CD4-positive, alpha-beta memory T cell (primary cell): ENCODE measurements at places on chromosomes 3 and 15.

DNA sequence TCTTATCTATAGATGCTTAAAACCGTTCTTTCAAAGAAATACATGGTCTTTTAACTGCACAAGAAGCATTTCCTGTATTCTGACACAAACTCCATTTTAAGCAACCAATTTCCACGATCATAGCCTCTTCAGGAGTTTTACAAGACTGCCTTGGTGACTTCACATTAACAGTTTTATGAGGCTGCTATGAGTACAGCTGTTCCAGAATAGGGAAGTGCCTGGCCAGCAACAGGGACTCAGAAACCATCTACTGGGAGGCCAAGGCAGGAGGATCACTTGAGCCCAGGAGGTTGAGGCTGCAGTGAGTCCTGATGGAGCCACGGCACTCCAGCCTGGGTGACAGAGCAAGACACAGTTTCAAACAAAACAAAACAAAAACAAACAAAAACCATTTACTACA lies 78.4 kb downstream of the B3GNT5 start:
- DNase-seq, result no peak

- no peak for DNase-seq
These were observed 79.2 kb downstream of the SRGAP3 start for GRCh38 chr3:9169956-9170850.

DNA sequence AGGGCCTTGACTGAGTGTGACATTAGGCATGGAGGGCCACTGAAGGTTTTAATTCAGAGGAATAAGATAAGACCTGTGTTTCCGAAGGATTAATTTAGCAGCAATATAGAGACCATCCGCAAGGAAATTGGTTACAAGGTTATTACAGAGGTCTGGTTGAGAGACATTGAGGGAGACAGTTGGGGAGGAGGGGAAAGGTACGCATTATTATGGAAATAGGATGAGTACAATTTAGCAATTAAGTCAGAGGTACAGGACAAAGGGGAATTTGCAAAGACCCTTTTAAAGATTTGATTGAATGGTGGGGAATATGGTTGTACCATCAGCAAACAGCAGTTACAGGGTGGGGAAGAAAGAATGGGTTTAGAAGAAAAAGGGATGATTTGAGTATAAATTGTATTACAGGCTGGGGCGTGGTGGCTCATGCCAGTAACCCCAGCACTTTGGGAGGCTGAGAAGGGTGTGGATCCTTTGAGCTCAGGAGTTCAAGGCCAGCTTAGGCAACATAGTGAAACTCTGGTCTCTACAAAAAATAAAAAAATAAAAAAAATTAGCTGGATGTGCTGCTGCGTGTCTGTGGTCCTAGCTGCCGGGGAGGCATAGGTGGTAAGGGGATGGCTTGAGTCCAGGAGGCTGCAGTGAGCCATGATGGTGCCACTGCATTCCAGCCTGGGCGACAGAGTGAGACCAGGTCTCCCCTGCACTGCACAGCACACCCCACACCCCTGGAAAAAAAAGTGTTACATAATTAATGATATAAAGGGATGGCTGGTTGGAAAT lies 11.3 kb downstream of the ARL8B start:
- no peak for DNase-seq

DNA sequence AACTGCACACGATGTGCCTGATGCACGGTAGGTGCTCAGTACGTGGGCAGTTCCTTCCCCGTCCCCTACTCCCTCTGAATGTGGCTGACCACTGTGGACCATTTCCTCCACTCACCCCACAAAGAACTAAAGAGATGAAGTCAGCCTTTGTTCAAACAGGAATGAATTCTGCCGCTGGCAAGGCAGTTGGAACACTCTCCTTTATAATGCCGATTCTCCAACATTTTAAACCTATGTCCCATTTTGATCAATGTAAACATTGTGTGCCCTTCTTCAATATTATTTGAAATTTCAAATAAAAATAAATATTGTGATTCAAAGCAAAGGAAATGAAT lies 57.5 kb upstream of the MEF2A start:
- DNase-seq, result no peak
